AG09319 (cell line): ENCODE measurements at places on chromosomes 2 and 18.
A peak's percentile ranks its signal among the peaks of the same experiment; 100 is the strongest.

- no peak for DNase-seq
Observed at GRCh38 chr18:45549290-45549689, 66.0 kb upstream of the SLC14A2 start.

GRCh38 chr2:236394571-236394970 is 130.4 kb upstream of the ASB18 start:
- no peak for DNase-seq

- no peak for DNase-seq
Observed at GRCh38 chr2:199851883-199852282, 891 bp upstream of the FTCDNL1 start.

DNA sequence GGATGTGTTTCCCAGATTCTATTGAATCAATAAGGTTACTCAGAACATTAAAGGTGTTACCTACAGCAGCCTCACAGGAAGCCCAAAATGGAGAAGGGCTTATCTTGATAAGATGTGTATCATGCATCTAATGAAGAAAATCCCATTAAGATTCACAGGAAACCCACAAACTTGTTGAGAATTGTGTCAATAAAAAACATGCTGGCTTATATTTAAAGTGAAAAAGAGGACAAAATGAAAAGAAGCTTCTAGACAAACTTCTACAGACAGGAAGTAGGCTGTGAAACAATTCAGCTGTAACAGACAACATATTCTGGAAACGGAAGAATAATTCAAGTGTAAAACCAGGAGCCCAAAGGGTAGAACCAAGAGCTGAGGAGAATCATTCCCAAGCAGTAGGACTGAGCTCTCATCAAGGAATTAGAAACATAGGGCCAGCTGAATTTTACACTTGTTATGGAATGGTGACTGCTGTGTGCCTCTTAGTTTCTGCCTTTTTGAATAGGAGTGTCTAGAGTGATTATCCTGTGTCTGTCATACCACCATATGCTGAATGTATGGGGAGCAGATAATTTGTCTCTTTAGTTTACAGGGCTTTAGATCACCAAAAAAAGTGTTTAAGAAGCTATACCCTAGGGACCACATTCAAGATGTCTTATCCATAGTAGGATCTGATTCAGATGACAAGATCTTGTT is 9.6 kb downstream of the IMMT start:
- no peak for DNase-seq

DNA sequence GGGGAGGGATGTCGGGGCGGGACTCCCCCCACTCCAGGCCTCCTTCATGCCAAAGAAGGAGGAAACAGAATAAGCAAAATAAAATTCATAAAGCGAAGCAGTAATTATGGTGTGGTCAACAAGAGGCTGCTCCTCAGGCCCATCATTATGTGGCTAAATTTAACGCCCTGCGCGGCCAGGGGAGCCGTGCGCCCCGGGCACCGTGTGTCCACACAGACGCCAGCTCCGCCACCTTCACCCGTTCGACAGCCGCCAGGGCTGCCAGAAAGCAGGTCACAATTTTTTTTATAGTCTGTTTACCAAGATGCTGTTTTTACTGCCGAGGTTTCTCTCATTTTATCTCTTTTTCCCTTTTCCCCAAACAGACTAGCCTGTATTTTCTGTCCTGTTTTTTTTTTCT is 31.0 kb downstream of the NHEJ1 start:
- no peak for DNase-seq

- DNase-seq = peak; percentile 36
Observed at GRCh38 chr2:174395284-174395968, at the start of gene SCRN3. Gene SCRN3, plus strand, starts transcription at chr2:174395730. Its CDS starts 2,554 bp downstream, at chr2:174398284.

DNA sequence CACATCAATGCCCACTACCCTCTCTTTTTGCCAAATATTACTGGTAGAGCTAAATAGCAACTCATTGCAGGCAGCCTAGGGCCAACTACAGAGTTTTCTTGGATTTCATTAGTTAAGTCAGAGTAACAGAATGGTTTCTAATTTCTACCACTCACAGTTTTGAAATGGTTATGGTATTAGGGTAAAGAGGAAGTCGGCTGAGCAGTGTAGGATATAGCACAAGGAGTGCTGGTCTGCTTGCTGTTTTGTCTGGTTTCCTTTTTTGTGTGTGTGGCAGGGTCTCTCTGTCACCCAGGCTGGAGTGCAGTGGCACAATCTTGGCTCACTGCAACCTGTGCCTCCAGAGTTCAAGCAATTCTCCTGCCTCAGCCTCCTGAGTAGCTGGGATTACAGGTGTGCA is 289.2 kb upstream of the CCDC68 start:
- DNase-seq = no peak

- DNase-seq = no peak
Observed at GRCh38 chr18:52228166-52228565, 111.8 kb upstream of the DCC start.
